Stimulated activated CD8-positive, alpha-beta memory T cell treated with anti-CD3 and anti-CD28 coated beads, Interleukin-4, amount 100 ng/mL, for 4 hours (primary cell): ENCODE measurements at places on chromosomes 11 and 22.

- no peak for DNase-seq
These were observed 47.6 kb downstream of the PLEKHB1 start for GRCh38 chr11:73693899-73694525.

GRCh38 chr22:37080438-37080837, 28.9 kb downstream of the KCTD17 start:
- no peak for DNase-seq

- no peak for DNase-seq
These were observed 363.5 kb upstream of the PITPNB start for GRCh38 chr22:28282405-28283067.

- no peak for DNase-seq
These were observed 11.3 kb upstream of the P2RY2 start for GRCh38 chr11:73206801-73207200.

GRCh38 chr11:71563406-71563805, 2.0 kb upstream of the KRTAP5-10 start:
- no peak for DNase-seq

DNA sequence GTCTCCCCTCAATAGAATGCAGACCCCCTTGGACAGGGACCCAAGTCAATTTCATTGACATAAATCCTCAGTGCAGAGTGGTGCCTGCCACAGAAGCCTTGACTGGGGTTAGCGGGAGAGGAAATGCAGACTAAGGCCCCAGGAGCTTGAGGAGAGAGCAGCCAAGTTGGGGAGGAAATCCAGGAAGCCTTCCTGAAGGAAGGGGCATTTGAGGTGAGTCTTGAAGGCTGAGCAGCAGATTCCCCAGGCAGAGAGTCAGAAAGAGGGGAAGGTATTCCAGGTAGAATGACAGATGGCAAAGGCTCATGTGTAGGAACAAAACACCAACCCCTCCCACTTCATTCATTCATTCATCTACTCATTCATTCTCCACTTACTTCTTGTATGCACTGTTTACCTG, 10.3 kb downstream of the MYEOV start:
- DNase-seq, result no peak

DNA sequence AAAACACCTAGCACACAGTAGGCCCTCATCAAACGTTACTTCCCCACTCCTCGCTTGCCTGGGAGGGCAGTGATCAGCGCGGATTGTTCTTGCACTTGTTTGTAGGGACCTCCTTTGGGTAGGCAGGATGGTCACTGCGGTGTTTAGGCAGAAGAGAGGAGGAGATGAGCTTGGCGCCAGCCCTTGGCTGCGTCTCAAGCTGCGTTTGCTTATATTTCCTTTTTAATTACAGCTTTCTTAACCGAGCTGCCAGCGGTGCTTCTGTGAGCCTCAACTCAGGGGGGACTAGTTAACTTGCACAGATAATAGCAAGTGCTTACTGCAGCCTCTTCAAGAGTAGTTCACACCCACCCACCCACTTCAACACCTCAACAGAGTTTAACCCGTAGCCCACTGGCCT, 15.1 kb downstream of the IFT27 start:
- no peak for DNase-seq
